Prostate gland (tissue), 2 donors: ENCODE measurements at places on chromosomes 12 and 14. TPM values are rescaled to one million over a fixed set of nuclear protein-coding genes. Genes with fewer than 3 reads are reported as not detected.
A peak's percentile ranks its signal among the peaks of the same experiment; 100 is the strongest.

Gene TMEM30B
- total RNA-seq: 57.1 TPM

DNA sequence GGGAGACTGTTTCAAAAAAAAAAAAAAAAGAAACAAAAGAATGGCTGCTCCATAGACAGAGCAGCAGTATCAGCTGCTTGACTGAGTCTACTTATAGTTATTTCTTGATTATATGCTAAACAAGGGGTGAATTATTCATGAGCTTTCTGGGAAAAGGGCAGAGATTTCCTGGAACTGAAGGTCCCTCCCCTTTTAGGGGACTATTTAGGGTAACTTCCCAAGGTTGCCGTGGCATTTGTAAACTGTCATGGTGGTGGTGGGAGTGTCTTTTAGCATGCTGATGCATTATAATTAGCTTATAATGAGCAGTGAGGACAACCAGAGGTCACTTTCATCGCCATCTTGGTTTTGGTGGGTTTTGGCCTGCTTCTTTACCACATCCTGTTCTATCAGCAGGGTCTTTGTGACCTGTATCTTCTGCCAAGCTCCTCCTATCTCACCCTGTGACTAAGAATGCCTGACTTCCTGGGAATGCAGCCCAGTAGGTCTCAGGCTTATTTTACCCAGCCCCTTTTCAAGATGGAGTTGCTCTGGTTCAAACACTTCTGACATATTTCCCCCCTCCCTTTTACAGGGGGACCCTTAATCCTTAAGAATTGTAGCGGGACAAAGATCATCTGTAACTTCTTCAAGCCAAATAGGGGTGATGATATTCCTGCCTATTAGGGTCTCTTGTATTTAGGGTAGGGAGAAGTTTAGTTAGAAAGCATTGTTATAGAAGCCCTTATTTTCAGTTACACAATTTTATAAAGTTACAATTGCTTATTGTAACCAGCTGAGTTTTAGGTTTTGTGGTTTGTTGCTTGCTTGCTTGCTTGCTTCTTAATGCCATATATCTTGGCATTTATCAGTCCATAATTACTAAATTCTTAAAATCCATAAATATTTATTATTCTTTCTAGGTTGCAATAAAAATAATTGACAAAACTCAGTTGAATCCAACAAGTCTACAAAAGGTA, 42.5 kb downstream of the MARK3 start:
- H3K4me3 ChIP-seq: no peak overlapping the region
- H3K27ac ChIP-seq: no peak overlapping the region
- no peaks in the 10 kb centered on the region for H3K4me1 ChIP-seq
- DNase-seq: no peak
- H3K27me3 ChIP-seq: no peaks in the 10 kb centered on the region

- DNase-seq: no peak
- no peaks in the 10 kb centered on the region for H3K36me3 ChIP-seq
- H3K27me3 ChIP-seq: no peaks in the 10 kb centered on the region
- H3K27ac ChIP-seq: no peak overlapping the region
Measured at GRCh38 chr14:66772146-66772545, 264.2 kb downstream of the GPHN start.

- H3K27ac ChIP-seq: no peak overlapping the region
- H3K4me1 ChIP-seq: no peaks in the 10 kb centered on the region
- DNase-seq: no peak
- H3K4me3 ChIP-seq: no peak overlapping the region
Measured at GRCh38 chr12:58009405-58010195, 68.2 kb downstream of the ATP23 start.

Gene KLHL33
- 1.7 TPM for total RNA-seq

GRCh38 chr12:12564911-12565310, 2.2 kb upstream of the DUSP16 start:
- no peak overlapping the region for H3K27ac ChIP-seq
- H3K4me1 ChIP-seq: peaks cover 3% of the 10 kb centered on the region
- H3K27me3 ChIP-seq: no peaks in the 10 kb centered on the region
- no peak for DNase-seq

DNA sequence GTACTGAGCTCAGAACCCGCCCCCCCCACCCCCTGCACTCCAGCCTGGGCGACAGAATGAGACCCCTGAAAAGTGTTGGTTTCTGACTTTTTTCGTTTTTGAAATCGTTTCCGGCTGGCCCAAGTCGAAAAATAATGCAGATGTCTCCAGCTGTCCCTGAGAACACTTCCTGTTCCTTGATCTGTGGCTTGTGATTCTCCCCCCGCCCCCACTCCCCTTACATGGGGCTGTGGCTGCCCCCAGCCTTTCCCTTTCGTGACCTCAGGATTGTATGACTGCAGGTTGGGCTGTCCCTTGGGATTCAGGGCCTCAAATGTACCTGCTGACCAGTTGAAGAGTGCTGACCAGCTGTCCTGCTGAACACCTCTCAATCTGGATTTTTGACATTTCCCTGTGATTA, 34.1 kb downstream of the NOC4L start:
- H3K27me3 ChIP-seq: peaks cover 31% of the 10 kb centered on the region
- no peaks in the 10 kb centered on the region for H3K36me3 ChIP-seq
- DNase-seq: no peak
- H3K4me1 ChIP-seq: no peaks in the 10 kb centered on the region
- H3K4me3 ChIP-seq: no peak overlapping the region

GRCh38 chr14:38958589-38958988, 144.4 kb downstream of the SEC23A start:
- H3K4me3 ChIP-seq: no peak overlapping the region
- no peaks in the 10 kb centered on the region for H3K36me3 ChIP-seq
- H3K27me3 ChIP-seq: no peaks in the 10 kb centered on the region
- H3K27ac ChIP-seq: no peak overlapping the region
- no peaks in the 10 kb centered on the region for H3K4me1 ChIP-seq
- DNase-seq: no peak

DNA sequence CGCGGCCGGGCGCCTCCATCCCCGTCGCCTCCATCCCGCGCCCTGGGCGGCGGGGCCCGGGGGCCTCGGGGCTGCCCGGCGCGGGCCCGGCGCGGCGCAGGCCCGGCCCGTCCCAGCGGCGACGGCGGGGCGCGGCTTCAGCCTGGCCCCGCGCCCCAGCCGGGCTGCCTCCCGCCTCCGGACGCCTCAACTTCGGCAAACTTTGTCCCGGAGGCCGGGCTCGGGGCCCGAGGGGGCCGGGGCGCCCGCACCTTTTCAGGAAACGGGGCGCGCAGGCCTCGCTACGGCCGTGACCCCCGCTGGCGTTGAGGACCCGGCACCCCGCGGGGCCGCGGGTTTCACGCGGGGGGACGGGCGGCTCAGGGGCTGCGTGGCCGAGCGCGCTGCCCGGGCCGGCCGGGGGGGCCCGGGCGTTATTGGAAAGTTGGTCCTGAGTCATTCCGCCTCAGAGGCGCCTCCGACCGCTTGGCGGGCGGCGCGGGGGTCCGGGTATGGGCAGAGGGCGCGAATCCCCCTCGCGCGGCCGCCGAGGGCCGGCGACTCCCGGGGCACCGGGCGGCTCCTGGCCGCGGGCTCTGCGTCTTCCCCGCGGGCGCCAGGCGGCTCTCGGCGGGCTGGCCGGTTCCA, 575 bp downstream of the TRAF3 start:
- DNase-seq: no peak
- no peaks in the 10 kb centered on the region for H3K27me3 ChIP-seq
- H3K27ac ChIP-seq: peak overlapping the region; percentile 79
- peak overlapping the region; percentile 69 for H3K4me3 ChIP-seq
- no peaks in the 10 kb centered on the region for H3K4me1 ChIP-seq

- DNase-seq: no peak
- no peaks in the 10 kb centered on the region for H3K4me1 ChIP-seq
Measured at GRCh38 chr14:64634558-64634957, 69.7 kb upstream of the PLEKHG3 start.

Gene VDR
- 4.3 TPM for total RNA-seq

Gene ERO1A
- 18.5 TPM for total RNA-seq

DNA sequence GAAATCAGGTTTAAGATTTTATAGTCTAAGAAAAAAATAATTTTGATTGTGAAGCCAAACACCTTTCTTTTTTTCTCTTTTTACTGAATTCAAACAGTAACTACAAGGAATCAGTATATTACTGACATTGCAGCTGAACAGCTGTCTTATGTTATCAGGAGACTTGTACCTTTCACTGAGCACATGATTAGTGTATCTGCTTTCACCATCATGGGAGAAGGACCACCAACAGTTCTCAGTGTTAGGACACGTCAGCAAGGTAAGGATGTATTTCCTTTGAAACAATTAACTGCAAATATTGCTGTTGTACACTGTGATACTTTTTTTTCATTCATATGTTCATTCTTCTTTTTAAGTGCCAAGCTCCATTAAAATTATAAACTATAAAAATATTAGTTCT, 50.8 kb downstream of the PTPRQ start:
- no peaks in the 10 kb centered on the region for H3K36me3 ChIP-seq
- no peaks in the 10 kb centered on the region for H3K4me1 ChIP-seq
- no peak overlapping the region for H3K27ac ChIP-seq
- no peaks in the 10 kb centered on the region for H3K27me3 ChIP-seq

GRCh38 chr14:92902191-92902590, 20.8 kb upstream of the CHGA start:
- no peaks in the 10 kb centered on the region for H3K36me3 ChIP-seq
- no peaks in the 10 kb centered on the region for H3K4me1 ChIP-seq
- no peak overlapping the region for H3K4me3 ChIP-seq
- peaks cover 3% of the 10 kb centered on the region for H3K27me3 ChIP-seq
- H3K27ac ChIP-seq: no peak overlapping the region

Gene BEGAIN
- 2.5 TPM for total RNA-seq

GRCh38 chr12:114013575-114014345, 47.6 kb upstream of the RBM19 start:
- H3K4me3 ChIP-seq: no peak overlapping the region
- H3K4me1 ChIP-seq: no peaks in the 10 kb centered on the region
- DNase-seq: peak; percentile 20

Gene CMKLR1
- 9.1 TPM for total RNA-seq

Gene HAL
- total RNA-seq: 0.27 TPM

DNA sequence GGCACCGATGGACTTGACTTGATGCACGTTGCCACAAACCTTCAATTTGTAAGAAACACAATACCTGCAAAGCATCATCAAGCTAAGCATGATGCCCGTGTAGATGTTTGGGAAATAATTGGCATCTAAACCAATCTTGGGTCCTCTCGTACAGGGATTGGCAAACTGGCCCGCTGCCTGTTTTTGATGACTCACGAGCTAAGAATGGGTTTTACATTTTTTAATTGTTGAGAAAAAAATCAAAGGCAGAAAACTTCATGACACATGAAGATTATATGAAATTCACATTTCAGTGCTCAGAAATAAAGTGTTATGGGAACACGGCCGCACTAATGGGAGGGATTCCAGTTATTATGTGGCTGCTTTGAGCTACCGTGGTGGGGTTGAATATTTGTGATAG, 10.9 kb downstream of the MTA1 start:
- no peaks in the 10 kb centered on the region for H3K36me3 ChIP-seq
- no peak overlapping the region for H3K27ac ChIP-seq
- no peaks in the 10 kb centered on the region for H3K27me3 ChIP-seq
- no peaks in the 10 kb centered on the region for H3K4me1 ChIP-seq
- DNase-seq: no peak
- H3K4me3 ChIP-seq: no peak overlapping the region

DNA sequence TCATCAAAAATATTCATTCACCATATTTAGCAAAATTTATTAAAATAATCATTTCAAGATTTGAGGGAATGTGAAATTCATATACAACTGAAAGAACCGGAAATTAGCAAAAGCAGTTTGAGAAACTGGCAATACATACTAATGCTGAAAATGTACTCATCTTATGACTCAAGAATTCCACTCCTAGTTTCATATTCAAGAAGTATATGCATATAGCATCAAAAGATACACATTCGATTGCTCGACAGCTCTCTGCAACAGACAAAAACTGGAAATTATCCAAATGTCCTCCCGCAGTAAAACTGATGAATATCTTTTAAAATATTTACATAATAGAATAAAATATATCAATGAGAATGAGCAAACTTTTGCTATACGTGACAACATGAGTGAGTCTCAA, 189.2 kb upstream of the MGAT4C start:
- no peak overlapping the region for H3K27ac ChIP-seq
- H3K4me3 ChIP-seq: no peak overlapping the region
- no peaks in the 10 kb centered on the region for H3K27me3 ChIP-seq
- H3K4me1 ChIP-seq: no peaks in the 10 kb centered on the region

- peak overlapping the region; percentile 98 for H3K4me3 ChIP-seq
- no peaks in the 10 kb centered on the region for H3K36me3 ChIP-seq
- peak overlapping the region; percentile 82 for H3K27ac ChIP-seq
- no peak for DNase-seq
- H3K4me1 ChIP-seq: peaks cover 24% of the 10 kb centered on the region
- H3K27me3 ChIP-seq: no peaks in the 10 kb centered on the region
Measured at GRCh38 chr14:104688505-104689108, 811 bp upstream of the INF2 start.

- no peak for DNase-seq
- no peaks in the 10 kb centered on the region for H3K27me3 ChIP-seq
- H3K36me3 ChIP-seq: no peaks in the 10 kb centered on the region
- no peak overlapping the region for H3K27ac ChIP-seq
- no peak overlapping the region for H3K4me3 ChIP-seq
Measured at GRCh38 chr12:116707751-116708150, 30.1 kb downstream of the SPRING1 start.

Gene DPPA3
- total RNA-seq: not detected

DNA sequence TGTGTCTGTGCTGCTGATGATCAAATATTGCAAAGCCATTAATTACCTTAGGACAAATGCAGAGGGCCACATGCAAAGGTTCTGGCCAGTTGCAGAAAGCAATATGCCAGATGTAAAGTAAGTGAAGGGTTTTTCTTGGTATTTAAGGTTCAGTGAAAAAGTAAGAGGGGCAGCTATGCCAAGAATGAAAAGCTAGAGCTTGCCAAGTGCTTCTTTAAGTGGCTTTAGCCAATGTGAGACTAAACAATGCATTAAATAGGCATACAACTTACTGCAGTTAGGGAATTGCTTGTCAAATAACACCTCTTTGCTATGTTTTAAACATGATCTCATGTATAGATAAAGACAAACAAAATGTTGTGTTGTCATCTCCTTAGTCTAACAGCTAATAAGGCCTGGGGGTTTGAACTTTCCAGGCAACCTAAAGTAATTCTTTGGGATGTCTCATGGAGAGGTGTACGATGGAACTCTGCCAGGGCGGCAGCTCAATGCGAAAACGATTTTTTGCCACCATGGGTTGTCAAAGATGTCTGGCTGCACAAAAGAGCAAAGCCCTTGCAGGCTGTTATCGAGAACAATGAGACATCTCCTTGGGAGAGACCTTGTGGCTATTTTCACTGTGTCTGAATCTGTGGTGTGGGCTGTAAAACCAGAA, 12.0 kb downstream of the IGF1 start:
- DNase-seq: no peak
- no peak overlapping the region for H3K27ac ChIP-seq
- no peaks in the 10 kb centered on the region for H3K4me1 ChIP-seq
- no peak overlapping the region for H3K4me3 ChIP-seq
- H3K27me3 ChIP-seq: no peaks in the 10 kb centered on the region

DNA sequence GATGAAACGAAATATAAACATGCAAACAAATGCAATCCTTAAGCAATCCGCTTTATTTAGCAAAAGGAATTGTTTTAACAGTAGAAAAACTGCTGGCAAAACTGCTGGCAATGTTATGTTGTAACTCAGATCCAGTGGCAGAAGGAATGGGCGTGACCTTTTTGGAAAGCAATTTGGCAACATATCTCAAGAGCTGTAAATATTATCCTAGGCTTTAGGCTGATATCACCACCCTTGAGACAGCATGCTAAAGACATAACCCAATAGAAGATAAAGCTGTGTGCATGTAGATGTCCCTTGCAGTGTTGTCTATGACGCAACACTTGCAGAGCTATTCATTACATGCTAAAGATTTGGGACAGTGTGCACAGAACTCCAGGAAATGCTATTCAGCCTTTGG, 138.5 kb downstream of the DICER1 start:
- H3K4me3 ChIP-seq: no peak overlapping the region
- DNase-seq: no peak
- no peaks in the 10 kb centered on the region for H3K36me3 ChIP-seq
- H3K27ac ChIP-seq: no peak overlapping the region
- H3K4me1 ChIP-seq: no peaks in the 10 kb centered on the region
